ENCODE measurements at places on chromosomes 2 and 18.

DNA sequence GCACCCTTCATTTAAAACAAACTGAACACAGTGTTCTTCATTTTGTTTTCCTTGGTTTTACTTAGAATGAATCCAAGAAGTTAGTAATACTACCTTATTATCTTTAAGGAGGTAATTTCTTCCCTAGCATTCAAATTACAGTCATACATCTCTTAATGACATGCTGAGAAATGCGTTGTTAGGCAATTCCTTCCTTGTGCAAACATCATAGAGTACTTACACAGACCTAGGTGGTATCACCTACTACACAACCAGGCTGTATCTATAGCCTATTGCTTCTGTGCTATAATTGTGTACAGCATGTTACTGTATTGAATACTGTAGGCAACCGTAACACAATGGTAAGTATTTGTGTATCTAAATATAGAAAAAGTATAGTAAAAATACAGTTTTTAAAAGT, 8.4 kb upstream of the CABYR start:
- DNase-seq = peak; percentile 91

GRCh38 chr18:59918320-59918755, 18.5 kb downstream of the PMAIP1 start:
- peak; percentile 97 for DNase-seq

- peak; percentile 60 for DNase-seq
Measured at GRCh38 chr2:225310745-225311144, 88.8 kb upstream of the NYAP2 start.

DNA sequence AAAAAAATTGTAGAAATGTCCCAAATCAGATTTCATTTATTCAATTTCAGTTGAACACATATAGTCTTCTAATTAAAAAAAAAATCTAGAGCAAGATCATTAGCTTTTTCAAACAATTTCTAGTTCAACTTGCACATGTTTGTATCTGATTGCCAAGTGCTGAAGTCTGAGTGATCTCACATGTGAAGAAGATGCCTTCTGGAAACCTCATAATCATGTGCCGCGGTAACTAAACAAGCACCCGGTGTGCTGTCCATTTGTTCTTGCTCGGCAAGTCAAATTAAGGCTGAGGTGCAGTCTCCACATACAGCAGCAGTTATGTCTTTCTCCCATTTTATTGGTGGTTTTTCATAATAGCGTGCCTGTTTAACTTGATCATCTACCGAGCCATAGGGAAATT, 18.7 kb downstream of the CABLES1 start:
- peak; percentile 73 for DNase-seq

DNA sequence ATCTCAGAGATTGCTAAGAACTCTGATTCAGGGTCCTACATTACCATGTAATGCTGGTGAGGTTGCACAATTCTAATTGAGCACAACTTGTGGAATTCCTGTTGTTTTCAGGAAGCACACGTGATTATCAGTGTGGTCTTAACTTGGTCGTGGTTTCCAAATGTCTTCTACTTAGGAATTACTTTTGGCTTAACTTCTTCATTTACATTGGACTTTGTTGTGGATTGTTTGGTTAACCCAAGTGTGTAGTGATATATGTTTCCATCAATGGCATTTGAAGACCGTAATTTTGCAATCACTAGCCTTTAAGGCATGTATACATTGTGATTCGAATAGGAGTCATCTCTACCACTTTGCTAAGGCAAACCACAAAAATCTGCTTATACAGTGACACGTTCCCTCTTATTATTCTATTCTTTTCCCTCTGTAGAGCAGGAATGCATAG, 373.3 kb downstream of the IRS1 start:
- DNase-seq = no peak

- peak; percentile 24 for DNase-seq
Measured at GRCh38 chr2:8543383-8544170, 138.3 kb upstream of the ID2 start.

DNA sequence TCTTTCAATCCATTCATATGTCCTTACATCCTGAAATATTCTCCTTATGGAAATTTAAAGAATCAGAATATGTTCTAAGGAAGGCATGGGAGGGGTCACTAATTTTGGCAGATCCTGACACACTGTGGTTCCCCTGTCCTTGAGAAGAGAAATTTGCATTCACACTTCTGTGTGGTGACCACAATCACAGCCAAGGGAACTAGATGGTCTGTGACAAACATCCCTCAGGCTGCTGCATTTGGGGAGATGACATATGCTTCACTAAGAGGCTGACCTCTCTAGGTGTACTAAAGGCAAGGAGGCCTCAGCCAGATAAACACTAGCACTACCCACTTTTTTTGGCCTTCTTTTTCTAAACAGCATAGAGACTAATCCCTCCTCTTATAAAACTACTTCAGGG, 129.6 kb downstream of the MREG start:
- no peak for DNase-seq

- no peak for DNase-seq
Measured at GRCh38 chr18:52730972-52731619, 391.1 kb downstream of the DCC start.

DNA sequence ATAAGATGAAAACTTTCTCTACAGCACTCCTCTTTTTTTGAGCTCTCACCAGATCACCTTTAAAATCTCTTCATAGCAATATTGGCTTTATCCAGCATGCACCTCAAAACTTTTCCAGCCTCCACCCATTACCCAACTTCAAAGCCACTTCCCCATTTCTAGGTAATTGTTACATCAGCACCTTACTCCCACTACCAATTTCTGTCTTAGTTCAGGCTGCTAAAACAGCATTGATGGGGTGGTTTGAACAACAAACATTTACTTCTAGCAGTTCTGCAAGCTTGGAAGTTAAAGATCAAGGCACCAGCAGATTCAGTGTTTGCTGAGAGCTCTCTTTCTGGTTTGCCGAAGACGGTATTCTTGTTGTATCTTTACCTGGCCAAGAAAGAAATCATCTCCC, 114.0 kb upstream of the SLC39A10 start:
- DNase-seq = no peak

DNA sequence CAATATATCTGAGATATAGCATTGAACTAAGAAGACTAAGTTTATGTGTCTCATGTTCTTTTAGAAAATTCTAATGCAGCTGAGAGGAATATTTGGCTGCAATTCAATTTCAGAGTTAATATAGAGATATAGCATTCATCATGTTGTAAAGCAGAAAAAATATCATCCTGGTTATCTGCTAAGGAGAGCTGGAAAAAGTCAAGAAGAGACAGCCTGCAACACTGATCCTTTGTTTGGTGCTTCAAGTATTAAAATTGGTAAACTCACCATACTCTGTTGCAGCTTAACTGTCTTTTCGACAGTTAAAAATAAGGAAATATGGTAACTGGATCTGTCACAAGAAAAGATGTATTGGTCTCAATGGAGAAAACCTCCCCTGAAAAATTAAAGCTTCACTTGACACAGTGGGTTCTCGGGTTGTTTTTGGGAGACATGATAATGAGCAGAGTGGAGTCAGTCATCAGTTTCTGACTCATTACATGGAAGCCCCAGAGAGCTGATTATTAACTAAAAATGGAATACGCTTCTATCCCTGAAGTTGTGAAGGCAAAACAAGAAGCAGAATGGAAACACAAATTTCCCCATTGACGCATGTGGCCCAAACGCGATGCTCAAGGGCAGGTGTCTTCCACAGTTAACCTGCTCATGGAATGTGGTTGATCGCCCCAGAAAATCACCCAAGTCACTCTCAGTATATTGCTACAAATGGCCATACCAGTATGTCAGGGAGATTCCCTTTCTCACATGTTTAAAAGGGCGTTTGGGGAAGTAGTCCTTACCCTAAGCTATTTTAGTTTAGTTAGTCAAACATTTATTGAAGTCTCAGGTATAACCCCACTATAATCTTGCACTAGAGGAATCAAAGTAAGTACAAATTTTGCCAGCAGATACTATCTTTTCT, 8.2 kb downstream of the BCL2 start:
- DNase-seq = no peak

- DNase-seq = peak; percentile 69
Measured at GRCh38 chr2:96320728-96321622, 4.1 kb upstream of the ITPRIPL1 start.
